DMS53 (cell line): ENCODE measurements at places on chromosomes 6 and 20.
A peak's percentile ranks its signal among the peaks of the same experiment; 100 is the strongest.

DNA sequence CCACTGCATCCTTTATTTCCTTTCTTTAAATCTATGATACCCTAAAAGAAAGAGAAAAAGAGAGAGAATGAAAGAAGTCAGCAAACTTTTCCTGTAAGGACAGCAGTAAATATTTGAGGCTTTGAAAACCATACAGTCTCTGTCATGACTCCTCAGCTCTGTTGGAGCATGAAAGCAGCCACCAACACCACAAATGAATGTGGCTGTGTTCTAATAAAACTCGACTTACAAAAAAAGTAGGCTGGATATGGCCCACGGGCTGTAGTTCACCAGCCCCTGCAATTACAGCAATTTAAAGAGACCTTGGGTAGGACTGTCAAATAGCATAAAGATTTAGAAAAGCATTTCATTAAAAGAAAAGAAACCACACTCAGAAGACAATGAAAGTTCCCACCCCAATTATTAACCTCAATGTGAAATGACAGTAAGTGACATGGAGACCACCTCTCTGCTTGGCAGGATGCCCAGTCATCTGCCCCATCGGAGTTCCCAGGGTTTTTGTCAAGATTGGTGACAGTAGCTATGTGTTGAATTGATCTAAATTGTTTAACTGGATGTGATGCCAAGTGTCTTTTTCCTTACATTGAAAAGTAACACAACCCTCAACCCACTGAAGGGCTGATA lies 50.9 kb downstream of the TNFRSF21 start:
- no peak for DNase-seq

- no peak for DNase-seq
Observed at GRCh38 chr6:137811916-137812553, 55.0 kb upstream of the TNFAIP3 start.

GRCh38 chr6:3270258-3270657 lies 11.5 kb downstream of the PSMG4 start:
- DNase-seq = no peak

DNA sequence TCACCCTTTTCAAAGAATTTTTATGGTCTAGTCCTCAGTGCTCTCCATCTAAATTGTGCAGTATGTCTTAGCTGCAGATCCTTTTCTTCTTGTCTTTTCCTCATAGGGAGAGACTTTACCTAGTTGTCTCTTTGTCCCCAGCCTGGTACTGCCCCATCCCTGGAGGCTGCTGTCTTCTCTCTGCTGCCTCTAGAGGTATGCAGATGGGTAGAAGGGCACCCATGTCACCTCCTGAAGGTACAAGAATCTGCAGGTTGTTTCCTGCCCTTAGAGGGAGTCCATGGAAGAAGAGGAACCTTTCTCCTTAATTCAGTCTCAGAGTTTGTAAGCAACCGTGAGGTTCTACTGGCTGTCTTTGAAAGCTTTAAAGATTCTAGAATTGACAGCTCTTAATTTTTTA lies 39.1 kb downstream of the MCM8 start:
- peak; percentile 16 for DNase-seq

GRCh38 chr6:30075094-30075789 lies at the start of gene RNF39:
Gene RNF39, minus strand, starts transcription at chr6:30075769. Its CDS starts 184 bp downstream, at chr6:30075585.
- DNase-seq = peak; percentile 47

- peak; percentile 34 for DNase-seq
Observed at GRCh38 chr6:31575335-31575901, at the start of gene TNF. Gene TNF, plus strand, starts transcription at chr6:31575565. Its CDS starts 177 bp downstream, at chr6:31575742.

GRCh38 chr6:139642346-139642745 lies 267.9 kb upstream of the CITED2 start:
- DNase-seq = no peak

DNA sequence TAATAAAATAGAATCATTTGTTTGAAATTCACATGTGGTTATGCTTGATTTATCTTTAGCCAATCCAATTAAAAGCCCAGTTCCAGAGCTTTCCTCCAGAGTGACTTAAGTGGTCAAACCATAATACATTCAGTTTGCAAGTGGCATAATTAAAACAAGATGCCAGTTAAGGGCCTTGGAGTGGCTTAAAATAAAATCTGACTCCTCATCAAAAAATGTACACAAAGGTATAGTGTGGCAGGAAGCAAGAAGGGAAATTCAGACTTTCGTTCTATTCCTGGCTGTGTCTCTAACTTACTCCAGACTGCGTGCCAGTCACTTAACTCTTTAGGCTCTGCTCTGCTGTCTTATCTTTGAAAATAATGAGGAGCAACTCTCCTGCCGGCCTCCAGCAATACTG lies 251.3 kb upstream of the PRND start:
- DNase-seq = no peak

DNA sequence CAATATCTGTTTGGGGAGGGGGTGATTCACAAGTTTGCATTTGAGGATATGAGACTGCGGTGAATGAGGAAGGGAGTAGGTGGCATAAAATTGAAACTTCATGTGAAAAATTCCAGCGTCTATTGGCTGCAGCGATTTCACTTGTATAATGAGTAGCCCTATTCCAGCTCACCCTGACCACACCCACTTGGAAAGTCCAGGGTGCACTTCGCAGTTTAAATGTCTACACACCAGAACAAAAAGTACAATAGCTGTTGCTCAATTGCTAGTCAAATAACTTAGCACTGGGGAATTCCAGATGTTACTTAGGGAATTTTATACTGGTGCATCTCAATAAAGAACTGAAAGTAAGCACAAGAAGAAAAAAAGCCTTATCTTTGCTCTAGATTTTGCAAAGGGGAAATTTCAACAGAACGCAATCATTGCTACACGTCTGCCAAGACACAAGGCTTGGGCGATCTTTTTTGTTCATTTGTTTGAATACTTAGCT lies 6.3 kb downstream of the TNFAIP3 start:
- DNase-seq = no peak

DNA sequence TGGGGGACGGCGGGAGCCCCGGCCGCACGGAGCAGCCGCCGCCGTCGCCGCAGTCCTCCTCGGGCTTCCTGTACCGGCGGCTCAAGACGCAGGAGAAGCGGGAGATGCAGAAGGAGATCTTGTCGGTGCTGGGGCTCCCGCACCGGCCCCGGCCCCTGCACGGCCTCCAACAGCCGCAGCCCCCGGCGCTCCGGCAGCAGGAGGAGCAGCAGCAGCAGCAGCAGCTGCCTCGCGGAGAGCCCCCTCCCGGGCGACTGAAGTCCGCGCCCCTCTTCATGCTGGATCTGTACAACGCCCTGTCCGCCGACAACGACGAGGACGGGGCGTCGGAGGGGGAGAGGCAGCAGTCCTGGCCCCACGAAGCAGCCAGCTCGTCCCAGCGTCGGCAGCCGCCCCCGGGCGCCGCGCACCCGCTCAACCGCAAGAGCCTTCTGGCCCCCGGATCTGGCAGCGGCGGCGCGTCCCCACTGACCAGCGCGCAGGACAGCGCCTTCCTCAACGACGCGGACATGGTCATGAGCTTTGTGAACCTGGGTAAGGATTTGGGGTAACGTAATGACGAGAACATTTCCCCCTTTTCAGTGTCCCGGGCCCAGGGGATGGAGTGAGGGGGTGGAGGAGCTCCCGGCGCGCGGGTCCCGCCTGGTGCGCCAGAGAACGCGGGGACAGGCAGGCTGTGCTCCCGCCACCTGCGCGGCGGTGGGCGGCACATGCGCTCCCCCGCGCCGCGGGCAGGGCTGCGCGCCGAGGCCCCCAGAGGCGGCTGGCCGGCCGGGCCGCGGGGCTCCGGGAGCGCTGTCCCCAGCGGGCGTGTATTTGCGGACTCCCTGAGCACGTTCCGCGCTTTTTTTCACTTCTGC lies 1.4 kb downstream of the BMP6 start:
- DNase-seq = peak; percentile 63

DNA sequence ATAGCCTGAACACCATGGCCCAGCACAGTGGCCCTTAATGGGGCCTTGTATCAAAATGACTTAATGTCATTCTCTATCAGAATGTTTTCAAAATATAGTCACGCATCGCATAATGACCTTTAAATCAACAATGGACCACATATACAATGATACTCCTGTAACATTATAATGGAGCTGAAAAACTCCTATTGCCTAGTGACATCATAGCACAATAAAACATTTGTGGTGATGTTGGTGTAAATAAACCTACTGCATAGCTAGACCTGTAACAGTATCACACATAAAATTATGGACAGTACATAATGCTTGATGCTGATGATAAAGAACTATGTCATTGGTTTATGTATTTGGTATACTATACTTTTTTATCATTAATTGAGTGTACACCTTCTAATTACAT lies 9.3 kb downstream of the ELOVL5 start:
- DNase-seq = no peak

DNA sequence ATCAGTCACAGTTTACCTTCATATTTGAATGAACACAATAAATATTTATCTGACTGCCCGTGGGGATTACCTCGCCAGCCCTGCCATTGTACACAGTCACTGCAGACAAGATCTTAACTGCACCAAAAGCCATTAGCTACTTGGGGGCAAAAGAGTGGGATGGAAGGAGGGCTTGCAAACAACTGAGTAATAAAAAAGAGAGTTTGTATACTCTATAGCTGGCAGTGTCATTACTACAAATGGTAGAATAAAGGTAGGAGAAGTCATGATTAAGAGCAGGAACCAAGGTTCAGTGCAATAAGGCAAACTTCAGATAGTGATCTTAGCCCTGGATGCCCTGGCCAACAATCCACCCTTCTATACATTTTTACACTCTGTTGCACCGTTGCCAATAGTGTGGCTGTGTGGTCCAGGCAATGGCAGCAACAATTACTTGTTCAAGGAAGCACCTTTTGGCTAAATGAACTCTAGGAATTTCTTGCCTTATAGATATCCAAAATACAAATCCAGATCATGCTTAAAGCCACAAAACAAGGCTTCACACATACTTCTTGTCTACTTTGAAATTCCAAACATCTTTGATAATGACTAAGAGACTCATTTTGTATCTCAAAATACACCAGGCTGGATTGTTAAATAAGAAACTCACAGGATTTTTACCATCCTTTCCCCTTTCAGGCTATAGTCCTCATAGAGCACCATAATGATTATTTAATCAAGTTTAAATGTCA lies 955.4 kb upstream of the ADGRB3 start:
- DNase-seq = peak; percentile 41

GRCh38 chr20:63295846-63296245 lies 2.9 kb downstream of the COL20A1 start:
- peak; percentile 39 for DNase-seq
